Cardiac septum (tissue), 1 donor: ENCODE measurements at places on chromosomes 2 and 18. TPM values are rescaled to one million over a fixed set of nuclear protein-coding genes. Genes with fewer than 3 reads are reported as not detected.

The POTEC gene
- total RNA-seq: not detected

The NEU2 gene
- not detected for total RNA-seq

The RSAD2 gene
- total RNA-seq: 4.6 TPM

The ASTL gene
- total RNA-seq: not detected

GRCh38 chr2:238925281-238925680 is 77.4 kb downstream of the TWIST2 start:
- DNase-seq: peak; percentile 73

DNA sequence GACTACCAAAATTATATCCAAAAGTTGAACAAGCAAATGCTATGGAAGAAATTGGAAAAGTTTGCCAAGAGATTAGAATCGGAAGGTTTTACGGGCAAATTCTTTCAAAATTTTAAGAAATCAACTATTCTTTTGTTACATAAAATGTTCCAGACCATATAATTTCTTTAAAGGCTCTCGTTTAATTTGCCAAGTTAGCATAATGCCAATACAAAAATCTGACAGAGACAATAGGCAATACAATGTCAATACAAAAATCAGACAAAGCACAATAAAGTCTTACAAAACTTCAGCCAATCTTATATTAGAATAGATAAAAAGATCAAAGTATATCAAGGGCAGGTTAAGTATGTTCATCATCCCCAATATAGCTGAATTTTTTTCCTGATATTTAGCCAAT is 224.2 kb downstream of the BCL11A start:
- DNase-seq: no peak

GRCh38 chr2:216219861-216220260 is 110.7 kb downstream of the XRCC5 start:
- no peak for DNase-seq

DNA sequence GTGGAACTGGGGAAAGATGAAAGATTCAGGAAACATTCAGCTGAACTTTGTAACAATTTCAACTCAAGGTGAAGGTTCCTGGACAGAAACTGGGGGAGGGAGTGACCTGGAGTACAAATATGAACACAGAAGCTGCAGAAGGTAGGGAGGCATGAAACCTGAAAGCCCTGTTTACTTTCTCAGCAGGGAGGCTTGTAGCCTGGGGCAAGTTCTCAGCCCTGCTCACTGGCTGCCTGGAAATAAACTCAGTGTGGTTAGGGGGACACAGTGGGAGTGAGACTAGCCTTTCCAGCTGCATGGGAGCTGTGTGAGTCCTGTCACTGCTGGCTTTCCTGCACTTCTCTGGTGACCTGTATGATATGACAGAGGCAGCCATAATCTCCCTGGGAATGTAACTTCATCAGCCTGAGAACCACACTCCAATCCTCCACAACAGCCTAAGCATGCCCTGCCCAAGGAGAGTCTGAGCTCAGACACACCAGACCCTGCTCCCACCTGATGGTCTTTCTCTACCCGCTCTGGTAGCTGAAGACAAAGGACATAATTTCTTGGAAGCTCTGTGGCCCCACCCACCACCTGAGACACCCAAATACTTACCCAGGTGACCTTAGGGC is 77.0 kb downstream of the ZSWIM2 start:
- DNase-seq: no peak

- no peak for DNase-seq
These were observed 1.3 kb upstream of the PAX3 start for GRCh38 chr2:222299906-222300725.

- no peak for DNase-seq
These were observed 50.6 kb downstream of the DPYSL5 start for GRCh38 chr2:26898480-26899078.

- no peak for DNase-seq
These were observed 284.8 kb downstream of the MREG start for GRCh38 chr2:215728504-215729065.
